ENCODE measurements at places on chromosomes 1 and 21.

DNA sequence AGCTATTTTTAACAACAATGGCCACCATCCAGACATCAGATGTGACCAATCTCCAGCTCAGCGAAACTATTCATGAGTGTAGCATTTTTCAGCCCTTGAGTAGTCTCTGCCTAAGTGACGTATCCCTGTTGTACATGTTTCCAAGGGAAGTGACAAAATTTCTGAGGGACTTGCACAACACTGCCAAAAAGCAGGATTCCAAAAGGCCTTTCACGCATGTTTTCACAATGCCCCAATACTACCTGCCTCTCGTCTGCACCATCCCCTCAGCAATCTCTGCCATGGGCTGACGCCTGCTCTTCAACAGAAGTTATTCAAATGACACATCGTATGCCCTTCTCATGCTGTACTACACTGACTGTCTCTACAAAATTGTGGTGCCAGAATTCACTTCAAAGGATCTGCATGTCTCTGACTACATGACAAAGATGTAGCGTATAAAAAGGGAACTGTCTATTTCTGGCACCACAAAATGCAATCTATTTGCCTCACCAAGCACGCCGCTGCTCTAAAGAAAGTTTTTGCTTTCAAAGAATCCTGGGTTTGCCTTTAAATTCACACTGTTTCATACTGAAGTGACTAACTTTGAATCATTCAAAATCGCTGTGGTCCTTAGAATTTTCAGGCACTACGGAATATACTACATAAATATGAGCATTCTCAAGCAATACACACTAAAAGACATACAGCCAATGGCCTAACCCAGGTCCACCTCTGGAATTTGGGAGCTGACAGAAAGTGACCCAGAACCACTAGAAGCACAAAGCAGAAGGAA, 32.9 kb downstream of the JAK1 start:
- DNase-seq, result peak; percentile 97

- DNase-seq, result no peak
Observed at GRCh38 chr1:211114446-211114845, 19.5 kb downstream of the KCNH1 start.

DNA sequence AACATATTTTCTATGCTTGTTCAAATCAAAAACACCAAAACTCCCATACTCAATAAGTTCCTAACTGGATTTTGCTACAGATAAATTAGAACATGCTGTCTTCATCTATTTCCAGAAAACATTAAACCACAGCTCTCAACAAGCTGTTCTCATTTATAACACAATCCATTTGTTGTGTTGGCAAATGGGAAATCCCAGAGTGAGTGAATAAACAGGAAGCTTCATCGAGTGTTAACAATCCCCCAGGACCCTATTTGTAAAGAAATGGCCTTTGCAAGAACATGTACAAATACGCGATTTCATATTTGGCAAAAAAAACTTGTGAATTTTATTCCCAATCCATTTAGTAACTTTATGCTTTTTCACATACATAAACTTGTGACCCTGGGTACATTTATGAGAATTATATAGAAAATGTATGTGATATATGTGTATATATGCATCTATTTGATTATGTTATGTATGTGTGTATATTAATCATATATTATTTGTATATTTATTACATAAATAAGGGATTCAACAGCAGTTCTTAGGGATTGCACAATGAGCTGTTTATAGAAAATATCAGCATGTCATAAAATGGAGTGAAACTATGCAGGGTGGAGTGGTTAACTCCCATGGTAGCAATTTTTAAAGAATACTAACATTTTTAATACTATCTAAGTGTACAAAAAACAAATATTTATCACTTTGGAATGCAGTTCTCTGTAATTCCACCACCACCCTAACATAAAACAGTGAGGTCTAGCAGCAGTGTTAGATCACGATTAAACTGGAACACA, 160.0 kb downstream of the NEGR1 start:
- peak; percentile 2 for DNase-seq

DNA sequence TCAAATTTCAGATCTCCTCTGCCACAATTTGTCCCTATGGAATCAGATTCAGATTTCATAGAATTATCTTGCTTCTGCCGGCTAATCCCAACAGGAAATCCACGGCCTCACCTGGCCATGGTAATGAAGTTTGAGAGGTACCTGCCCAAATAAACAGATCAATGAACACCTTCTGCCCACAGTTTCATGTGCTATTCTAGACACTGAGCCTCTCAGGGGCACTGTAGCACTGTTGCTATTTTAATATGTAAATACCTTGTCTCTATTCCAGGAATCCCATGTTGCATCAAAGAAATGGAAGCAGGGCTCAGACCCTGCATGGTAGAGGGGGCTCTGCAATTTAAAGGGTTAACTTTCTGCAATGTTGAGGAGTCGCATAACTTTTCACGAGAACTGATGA, 593.1 kb downstream of the PTBP2 start:
- DNase-seq, result no peak

DNA sequence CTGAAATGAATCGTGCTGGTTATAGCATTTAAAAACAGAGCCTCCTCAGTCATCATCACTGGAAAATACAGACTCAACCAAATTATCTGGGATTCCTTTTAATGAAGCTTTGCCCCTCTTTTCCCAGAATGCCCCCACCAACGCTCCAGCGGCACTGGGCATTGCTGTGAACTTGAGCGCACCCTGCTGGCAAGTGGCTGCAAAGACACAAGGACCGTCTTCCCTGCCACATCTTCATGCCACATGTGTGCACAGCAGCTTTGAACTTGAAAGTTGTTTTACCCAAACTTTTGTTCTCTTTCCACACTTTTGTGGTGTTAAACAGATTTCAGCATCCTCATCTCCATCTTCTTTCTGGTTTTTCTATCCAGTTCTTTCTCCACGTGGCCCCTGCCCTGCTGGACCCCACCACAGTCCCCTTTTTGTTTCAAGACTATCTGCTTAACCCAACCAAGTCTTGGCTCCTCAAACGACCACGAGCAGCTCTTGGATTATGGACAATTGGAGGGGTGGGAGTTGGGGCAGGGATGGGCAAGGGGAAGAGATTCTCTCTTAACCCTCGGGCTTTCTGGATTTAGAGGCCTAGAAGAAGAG, 12.8 kb upstream of the LMX1A start:
- peak; percentile 38 for DNase-seq

- DNase-seq, result no peak
Observed at GRCh38 chr1:248905662-248906008, 400 bp upstream of the PGBD2 start.

- no peak for DNase-seq
Observed at GRCh38 chr1:58075188-58075578, 471.3 kb downstream of the OMA1 start.

- DNase-seq, result no peak
Observed at GRCh38 chr1:159561497-159561896, 25.7 kb upstream of the OR10J5 start.

DNA sequence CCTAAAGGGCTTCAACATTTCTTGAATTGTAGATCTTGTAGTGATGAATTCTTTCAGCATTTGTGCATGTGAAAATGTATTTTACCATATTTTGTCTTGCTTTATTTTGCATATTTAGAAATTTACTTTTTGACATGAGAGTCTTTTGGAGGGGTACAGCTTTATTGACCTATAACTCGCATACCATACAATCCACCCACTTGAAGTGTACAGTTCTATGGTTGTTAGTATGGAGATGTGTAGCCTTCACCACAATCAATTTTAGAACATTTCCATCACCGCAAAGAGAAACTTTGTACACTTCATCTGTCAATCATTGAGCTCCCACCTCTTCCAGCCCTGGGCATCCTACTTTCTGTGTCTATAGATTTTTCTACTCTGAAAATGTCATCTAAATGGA, 7.2 kb upstream of the MIA3 start:
- DNase-seq, result no peak

DNA sequence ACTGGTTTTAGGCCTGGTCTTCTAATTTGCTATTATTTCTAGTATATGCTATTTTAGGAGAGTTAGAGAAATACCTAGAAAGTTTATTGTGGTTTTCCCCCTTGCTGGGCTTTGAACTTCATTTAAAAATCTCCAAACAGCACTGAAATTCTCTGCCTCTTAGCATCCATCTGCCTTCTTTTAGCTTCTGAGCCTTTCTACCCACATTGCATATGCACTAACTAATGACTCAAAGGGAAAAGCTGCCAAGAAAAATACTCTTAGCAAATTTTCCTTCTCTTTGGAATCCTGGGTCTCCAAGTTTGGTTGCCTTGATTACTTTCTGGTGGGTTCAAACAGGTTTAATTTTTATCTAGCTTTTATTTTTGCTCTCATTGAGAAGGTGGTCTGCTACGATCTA, 408.4 kb upstream of the PTBP2 start:
- DNase-seq, result peak; percentile 87

DNA sequence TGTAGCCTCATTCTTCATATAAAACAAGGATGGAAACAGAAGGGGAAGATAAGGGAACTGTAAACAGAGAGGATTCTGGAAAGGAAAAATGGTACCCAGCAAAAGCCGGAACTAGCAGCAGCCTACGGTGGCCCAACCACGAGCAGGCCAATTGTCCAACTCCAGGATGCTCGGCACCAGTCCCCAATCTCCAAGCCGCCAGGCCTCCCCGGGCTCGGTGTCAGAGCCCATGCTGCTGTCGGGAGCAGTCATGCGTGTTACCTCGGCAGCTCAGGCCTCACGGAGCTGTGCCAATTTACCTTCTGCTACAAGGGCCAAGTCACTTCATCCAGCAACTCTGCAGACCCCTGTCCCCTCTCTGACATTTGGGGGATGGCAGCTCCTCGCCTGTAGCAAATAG, 130.8 kb downstream of the ZBTB18 start:
- DNase-seq, result no peak

GRCh38 chr1:158328426-158328825, 2.9 kb downstream of the CD1B start:
- DNase-seq, result no peak

GRCh38 chr21:46091631-46092025, 6.3 kb upstream of the COL6A2 start:
- no peak for DNase-seq

GRCh38 chr1:161899091-161899490, 124.6 kb downstream of the OLFML2B start:
- no peak for DNase-seq

- DNase-seq, result peak; percentile 87
Observed at GRCh38 chr1:221865808-221866207, 123.9 kb upstream of the DUSP10 start.

GRCh38 chr1:158148468-158148867, 32.2 kb upstream of the CD1D start:
- DNase-seq, result no peak

GRCh38 chr1:47231301-47232186, 481 bp downstream of the TAL1 start:
- DNase-seq, result peak; percentile 52

GRCh38 chr1:206709772-206710459, 25.2 kb downstream of the MAPKAPK2 start:
- DNase-seq, result peak; percentile 60

DNA sequence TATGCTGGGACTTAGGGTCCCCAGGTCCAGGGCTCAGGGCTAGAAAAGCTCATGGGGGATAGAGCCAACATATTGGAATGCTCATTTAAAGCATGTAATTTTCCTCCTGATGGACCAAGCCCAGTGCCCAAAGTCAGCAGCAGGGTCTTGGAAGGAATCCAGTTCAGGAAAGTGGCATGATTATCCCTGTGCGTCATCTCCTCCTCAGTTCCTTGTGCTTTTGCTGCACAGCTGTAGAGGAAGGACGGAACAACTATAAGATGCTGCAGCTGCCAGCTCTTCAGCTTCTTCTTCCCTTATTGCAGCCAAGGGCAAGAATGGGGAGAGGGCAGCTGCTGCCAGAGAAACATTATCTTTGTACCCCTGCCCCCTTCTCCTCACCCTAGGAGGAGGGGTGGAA, 58.4 kb downstream of the OVGP1 start:
- DNase-seq, result no peak

DNA sequence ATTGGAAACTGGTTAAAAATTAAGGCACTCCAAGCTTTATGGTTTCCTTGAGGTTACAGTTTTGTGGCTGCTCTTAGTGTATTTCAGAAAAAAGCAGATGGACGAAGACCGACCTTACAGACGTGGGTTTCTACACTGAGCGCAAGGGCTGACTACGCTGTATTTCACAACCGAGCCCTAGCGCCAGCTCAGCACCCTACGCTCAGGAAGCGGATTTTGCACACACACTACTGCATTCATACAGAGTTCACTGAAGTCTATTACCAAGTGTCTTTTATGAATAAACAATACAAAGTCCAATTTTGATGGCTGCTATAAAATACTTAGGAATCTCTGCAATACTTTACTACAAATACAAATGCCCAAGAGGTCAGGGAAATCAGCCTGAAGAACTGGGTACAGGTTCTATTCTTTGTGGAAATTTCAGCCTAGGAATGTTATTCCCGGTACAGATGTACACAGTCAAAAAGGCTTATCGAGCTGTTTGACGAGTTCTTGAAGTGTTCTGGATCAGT, 23.8 kb downstream of the PTTG1IP start:
- no peak for DNase-seq

- no peak for DNase-seq
Observed at GRCh38 chr1:191371626-191372025, 786.6 kb upstream of the RGS18 start.

- DNase-seq, result peak; percentile 71
Observed at GRCh38 chr21:26849428-26850115, 4.4 kb upstream of the ADAMTS1 start.

GRCh38 chr1:97911266-97912215, 9.3 kb downstream of the DPYD start:
- no peak for DNase-seq

GRCh38 chr21:31316072-31316471, 28.0 kb downstream of the TIAM1 start:
- DNase-seq, result no peak

GRCh38 chr1:217717959-217718358, 86.8 kb downstream of the SPATA17 start:
- DNase-seq, result no peak

DNA sequence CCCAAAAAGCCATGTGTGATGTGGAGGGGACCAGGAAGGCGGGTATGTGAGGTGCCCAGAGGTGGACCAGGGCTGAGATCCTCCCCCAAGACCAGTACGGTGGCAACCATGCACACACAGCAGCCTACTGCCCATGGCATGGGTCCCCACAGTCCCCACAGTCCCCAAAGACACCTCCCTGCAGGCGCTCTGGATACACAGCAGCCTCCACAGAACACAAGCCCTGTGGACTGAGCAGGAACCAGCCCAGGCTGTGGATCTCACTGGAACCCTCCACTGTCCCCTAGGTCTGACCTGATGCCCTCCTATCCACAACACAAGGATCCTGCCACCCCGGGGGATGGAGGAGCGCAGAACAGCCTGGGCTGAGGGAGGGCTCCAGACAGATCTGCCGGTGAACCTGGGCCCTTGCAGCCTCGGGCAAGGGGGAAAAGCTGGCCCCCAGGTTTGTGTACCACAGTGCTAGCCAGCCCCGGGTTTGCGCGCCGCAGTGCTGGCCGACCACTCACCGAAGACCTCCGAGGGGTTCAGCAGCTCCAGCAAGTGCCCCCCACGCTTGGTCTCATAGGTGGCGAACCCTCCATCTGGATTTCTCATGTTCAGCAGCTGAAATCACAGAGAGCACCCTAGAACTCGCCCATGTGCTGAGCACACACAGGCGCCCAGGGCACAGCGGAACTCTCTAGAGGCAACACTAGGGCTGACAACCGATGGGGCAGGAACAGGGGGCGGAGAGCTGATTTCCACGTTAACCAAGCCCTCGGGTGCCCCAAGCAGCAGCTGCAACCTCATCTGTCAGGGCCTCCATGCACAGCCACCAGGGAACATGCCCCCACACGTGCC, 22.1 kb upstream of the SPATC1L start:
- DNase-seq, result no peak

All from fibroblast of skin of right biceps (primary cell).